ENCODE measurements at places on chromosomes 6 and 20.

DNA sequence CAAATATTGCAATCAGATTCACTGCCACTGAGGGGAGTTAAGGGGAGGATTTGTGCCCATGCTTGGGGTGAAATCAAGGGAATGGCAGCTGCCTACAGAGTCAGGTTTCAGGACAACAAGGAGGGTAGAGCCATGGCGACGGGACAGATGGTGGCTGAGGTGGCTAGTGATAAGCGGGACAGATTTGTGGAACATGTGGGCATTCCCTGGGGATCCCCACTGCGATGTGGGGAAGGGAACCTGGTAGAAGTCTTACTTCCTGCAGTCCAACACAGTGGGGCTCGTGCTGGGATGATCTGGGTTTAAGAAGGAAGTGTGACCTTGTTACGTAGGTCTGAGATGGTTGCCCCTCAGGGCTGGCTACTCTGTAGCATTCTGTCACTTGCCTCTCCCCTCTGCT is 292.0 kb upstream of the JARID2 start:
- no peak for DNase-seq

DNA sequence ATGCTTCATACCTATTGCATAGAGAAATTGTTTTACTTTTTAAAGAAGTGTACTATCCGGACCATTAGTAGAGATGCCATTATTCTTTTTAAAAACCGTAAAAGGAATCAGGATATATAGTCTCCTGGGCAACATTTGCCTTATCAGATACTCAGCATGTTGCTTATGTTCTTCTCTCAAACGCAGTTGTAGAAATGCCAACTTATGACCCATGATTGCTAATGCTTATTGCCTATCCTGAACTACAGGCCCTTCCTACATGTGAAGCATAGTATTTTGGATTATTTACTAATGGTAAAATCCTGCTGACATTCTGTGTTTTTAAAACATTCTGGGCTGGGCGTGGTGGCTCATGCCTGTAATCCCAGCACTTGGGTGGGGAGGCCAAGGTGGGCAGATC is 99.5 kb downstream of the FOXO3 start:
- no peak for DNase-seq

- DNase-seq = no peak
Observed at GRCh38 chr20:8367689-8368088, 235.6 kb downstream of the PLCB1 start.

GRCh38 chr6:6795393-6795792 is 206.9 kb downstream of the LY86 start:
- DNase-seq = no peak

- DNase-seq = no peak
Observed at GRCh38 chr6:42424906-42425474, 26.7 kb downstream of the TRERF1 start.

DNA sequence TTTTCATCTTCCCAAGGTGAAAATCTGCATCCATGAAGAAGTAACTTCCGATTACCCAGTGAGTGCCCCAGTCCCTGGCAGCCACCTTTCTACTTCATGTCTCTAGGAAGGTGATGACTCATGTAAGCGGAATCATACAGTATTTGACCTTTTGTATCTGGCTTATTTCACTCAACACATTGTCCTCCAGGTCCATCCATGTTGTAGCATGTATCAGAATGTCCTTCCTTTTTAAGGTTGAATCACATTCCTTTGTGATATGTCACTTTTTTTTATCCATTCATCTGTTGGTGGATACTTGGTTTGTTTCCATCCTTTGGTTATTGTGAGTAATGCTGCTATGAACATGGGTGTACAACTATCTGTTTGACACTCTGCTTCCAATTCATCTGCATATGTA is 176.3 kb upstream of the CDYL start:
- no peak for DNase-seq

GRCh38 chr6:134379599-134379998 is 61.7 kb upstream of the SGK1 start:
- DNase-seq = no peak

DNA sequence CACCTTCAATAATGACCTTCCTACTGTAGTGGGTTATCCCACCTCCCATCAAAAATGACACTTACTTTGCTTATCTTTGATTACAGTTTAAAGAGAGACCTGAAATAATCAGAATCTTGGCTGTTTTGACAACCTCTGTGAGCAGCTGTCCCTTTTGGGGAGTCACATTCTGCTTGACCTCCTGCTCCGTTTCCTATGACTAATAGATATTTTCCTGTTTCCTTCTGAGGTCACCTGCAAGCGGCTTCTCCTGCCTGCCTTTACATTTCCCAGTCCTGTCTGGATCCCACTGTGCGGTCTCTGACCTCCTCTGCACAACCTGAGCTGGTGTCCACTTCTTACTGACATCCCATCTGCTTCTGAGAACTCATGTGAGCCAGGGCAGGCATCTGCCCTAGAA is 54.2 kb downstream of the TRAM2 start:
- no peak for DNase-seq

DNA sequence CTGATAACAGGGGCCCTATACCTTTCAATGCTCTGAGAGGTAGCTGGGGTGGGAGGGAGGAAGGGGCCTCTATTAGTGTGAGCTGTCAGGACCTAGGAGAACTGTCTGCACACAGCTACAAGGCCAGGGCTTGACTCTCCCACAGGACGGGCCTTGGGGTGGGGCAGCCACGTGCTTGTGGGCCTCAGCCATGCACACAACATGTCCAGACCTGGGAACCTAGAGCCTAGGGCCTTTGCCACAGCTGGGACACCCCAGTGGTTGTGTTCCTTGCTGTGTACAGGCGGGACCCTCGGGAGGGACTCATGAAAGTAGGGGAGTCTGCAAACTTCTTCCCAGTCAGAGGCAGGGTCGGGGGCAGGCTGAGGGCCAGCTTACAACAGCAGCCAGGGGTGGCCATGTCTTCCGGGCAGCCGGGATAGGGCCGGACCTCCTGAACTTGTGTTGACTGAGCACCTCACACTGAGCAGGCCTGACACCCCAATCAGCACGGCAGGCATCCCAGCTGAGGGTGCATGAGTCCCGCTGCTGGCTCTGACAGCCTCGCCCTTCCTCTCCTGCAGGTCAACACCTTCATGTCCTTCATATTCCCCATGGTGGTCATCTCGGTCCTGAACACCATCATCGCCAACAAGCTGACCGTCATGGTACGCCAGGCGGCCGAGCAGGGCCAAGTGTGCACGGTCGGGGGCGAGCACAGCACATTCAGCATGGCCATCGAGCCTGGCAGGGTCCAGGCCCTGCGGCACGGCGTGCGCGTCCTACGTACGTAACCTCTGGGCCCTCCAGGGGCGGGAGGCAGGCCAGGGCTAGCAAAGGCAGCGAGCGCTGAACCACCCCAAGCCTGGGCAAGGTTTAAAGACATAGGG is 41.9 kb upstream of the MRGBP start:
- no peak for DNase-seq

- DNase-seq = no peak
Observed at GRCh38 chr6:28634411-28634760, 108.7 kb downstream of the GPX5 start.

Measured in CD4-positive, alpha-beta T cell treated with Interleukin-21 for 1 hour (primary cell).